Mesenteric fat pad (tissue), 1 donor: ENCODE measurements at places on chromosomes 1 and 21. TPM values are rescaled to one million over a fixed set of nuclear protein-coding genes. Genes with fewer than 3 reads are reported as not detected.

GRCh38 chr1:41101950-41102607 is 80.6 kb upstream of the SLFNL1 start:
- DNase-seq, result no peak

DNA sequence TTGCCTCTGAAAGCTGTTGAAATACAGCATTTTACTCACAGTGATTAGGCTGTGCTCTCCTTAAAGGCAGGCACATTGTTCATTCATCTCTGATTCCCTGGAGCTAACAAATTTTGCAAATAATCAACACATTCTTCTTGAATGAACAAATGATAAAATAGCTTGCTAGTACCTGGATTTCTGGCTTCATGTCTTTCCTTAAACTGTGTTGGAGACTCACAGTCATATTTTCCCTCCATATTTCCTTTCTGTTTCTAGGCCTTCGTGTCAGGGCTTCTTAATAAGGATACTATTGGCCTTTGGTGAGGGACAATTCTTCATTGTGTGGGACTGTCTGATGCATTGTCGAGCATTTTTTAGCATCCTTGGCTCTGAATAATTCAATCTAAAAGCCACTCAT is 9.7 kb downstream of the HSD11B1 start:
- DNase-seq, result no peak

DNA sequence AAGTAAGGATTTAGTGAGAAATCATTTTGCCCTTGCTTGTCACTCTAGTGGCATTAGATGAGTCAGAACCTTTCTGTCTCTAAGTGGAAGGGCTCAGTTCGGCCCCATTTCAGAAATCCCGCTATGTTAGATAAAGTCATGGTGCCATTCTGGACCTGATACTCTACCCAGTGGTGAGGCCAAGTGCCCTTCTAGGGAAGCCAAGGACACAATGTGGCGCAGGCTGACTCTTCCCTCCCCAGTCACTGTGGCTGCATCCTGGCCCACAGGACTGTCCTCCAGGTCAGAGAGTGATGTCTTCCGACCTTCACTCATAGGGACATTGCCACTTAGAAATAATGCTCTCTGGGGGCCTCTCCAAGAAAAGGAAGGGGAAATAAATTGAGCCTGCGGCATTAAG is 48.3 kb upstream of the MTR start:
- no peak for DNase-seq

DNA sequence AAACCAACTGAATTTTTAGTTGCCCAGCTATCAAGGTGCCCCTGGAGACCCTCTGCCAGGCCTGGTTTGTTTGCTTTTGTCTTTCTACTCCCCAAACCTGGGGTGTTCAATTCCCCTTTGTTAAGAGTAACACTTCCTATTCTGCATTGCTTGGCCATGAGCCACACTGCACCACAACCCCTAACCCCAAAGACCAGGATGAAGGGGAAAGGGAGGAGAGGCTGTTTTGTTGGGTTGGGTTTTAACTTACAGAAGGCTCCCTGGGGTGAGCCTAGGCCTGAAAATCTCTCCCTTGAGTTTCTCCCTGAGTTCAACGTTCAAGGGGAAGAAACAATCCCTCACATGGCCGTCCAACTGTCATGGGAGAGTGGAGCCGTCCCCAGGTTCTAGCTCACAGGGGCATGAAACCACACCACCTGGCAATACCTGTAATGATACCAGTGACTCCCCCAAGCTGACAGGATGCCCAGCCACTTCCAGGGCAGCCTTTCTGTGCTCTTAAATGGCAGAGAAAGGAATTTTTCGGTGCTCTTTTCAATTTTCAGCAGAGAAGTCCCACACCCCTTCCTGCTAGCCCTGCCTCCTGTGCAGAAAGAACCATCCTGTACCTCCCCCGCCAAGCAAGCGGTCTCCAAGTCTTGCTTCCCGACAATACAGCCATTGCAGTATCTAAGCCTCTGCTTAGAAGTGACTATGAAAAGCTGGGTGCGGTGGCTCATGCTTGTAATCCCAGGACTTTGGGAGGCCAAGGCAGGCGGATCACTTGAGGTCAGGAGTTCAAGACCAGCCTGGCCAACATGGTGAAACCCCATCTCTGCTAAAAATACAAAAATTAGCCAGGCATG is 14.9 kb downstream of the SLC45A3 start:
- DNase-seq, result no peak

DNA sequence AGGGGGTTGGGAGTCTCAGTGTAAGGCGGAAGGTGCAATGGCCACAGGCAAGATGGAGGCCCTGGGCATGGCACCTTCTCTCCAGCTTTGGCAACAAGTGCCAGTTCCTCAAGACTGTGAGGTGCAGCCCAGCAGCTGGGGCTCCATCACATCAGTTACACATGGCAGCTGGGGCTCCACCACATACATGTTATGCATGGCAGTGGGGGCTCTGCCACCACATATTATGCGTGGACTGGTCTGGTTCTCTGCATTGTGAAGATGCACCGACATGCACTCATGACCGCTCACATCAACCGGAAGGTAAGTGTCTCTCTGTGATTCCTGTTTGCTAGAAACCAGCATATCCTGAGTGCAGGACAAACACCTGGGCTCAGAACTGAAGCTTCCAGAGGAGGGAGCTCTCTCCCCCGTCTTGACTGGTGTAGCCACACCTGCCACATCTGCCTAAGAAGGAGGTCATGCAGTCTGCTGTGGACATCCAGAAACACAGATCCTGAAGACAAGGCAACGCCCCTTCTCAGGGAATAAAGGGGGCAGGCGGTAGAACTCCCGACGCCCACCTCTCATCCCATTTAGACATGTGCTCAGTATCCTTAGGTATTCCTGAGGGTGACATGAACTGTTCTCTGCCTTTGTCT is 104.1 kb upstream of the TMPRSS2 start:
- DNase-seq, result no peak

- no peak for DNase-seq
Observed at GRCh38 chr1:179187735-179188471, 41.6 kb downstream of the ABL2 start.

- DNase-seq, result no peak
Observed at GRCh38 chr1:16998589-16998988, 13.1 kb downstream of the ATP13A2 start.

DNA sequence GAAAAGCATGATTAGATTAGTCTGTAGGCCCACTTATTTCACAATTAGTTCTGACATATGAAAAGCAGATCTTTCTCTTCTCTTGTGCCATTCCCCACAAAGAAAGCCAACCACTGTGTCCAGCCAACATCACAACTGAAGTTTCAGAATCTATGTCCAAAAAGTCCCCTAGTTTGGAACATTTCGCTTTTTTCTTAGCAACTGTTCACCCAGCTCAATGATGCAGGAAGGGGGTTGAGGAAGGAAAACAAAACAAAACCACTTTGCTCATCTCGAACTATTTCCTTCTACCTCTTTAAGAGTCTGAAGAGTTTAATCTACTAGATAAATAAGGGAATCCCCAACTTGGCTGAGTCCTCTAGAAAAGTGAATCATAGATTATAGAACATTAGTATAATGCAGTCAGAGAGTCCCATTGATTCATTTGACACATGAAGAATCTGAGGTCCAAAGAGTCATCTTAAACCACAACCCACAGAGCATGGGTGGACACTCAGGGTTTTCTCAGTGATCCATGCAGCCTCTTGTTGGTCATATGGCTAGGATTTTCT is 159.3 kb upstream of the SGIP1 start:
- no peak for DNase-seq

DNA sequence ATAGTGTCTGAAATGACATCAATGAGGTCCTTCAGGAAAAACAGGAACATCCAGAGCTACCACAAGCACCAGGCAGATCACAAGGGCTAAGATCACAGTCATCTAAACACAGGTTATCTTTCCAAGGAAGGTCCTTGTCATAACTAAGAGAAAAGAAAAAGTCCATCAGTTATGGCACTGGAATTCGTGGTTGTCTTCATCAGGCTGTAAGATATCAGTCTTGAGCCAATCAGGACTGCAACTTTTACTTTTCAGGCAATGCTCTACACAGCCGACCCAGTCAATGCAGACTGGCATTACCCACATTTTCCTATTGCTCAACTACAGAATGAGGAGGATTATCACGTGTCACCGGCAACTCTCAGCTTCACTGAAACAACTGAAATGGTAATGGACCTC is 26.4 kb downstream of the SORT1 start:
- no peak for DNase-seq

DNA sequence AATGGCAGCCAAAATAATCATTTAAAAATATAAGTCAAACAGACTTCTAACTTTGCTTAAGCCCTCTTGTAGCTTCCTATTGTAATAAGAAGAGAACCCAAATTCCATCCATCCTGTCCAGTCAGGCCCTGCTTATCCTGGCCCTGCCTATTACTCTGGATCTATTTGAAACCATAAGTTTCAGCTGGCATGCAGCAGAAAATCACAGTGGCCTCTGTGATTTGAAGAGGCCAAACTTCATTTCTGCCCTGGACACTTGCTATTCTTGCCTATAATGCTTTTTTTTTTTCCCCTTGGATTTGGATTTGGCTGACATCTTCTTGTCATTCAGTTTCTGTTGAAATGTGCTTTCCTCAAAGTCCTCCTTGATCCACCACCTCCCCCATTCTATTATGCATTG is 642.8 kb downstream of the USP25 start:
- DNase-seq, result no peak

DNA sequence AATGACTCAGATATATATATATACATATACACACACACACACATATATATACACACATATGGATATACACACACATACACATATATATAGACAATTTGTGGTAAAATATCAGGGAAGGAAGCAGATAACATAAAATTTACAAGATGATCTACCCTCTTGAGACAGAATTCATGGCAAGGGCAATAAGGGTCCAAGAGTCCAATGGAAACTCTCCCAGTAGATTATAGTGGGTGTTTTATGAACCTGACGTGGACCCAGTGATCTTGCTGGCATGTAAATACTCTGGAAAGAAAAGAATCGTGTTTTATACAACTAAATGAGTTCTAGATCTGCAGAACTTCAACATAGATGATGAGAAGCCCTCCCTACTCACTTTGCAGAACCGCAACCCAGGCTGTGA is 49.3 kb downstream of the DENND1B start:
- DNase-seq, result no peak

DNA sequence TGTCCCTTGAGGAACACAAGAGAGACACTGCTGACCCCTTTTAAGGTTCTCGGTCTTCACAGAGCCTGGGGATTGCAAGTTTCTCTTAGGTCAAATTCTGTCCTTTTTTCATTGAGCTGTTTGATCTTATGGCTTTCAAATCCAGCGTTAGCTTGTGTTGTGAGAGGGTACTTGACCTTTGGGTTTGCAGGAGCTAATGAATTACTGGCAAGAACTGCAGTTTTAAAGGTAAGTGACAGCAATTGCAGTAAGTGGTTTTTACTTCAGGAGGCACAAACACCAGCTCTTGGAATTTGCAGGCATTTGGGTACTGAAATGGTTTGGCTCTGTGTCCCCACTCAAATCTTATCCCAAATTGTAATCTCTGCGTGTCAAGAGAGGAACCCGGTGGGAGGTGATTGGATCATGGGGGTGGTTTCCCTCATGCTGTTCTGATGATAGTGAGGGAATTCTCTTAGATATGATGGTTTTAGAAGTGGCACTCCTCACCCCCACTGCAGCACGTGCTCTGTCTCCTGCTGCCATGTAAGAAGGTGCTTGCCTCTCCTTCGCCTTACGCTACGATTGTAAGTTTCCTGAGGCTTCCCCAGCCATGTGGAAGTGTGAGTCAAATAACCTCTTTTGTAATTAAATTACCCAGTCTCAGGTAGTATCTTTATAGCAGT is 134.5 kb upstream of the LYPLAL1 start:
- no peak for DNase-seq

DNA sequence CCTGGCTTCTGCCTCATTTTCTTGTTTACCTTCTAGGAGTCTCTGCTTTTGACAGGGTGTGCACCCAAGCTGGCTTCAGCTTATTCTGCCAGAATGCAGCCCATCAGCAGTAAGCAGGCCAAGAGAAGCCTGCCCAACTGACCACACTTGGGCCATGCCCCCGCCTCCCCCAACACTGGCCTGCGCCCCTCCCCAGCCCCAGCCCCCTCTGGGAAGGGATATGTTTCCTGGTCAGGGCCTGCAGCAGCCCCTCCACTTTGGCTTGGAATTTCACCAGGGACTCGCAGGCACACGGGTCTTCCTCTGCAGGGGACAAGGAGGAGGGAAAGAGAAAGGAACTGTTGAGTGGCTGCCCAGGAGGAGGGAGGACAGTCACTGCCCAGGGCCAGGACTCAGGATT is 9.4 kb downstream of the MATN1 start:
- no peak for DNase-seq

GRCh38 chr1:200895801-200896530 is 1.3 kb downstream of the INAVA start:
- no peak for DNase-seq

GRCh38 chr1:2644591-2645101 is 11.8 kb upstream of the MMEL1 start:
- DNase-seq, result no peak

LAX1 gene
- 1.3 TPM for total RNA-seq

DNA sequence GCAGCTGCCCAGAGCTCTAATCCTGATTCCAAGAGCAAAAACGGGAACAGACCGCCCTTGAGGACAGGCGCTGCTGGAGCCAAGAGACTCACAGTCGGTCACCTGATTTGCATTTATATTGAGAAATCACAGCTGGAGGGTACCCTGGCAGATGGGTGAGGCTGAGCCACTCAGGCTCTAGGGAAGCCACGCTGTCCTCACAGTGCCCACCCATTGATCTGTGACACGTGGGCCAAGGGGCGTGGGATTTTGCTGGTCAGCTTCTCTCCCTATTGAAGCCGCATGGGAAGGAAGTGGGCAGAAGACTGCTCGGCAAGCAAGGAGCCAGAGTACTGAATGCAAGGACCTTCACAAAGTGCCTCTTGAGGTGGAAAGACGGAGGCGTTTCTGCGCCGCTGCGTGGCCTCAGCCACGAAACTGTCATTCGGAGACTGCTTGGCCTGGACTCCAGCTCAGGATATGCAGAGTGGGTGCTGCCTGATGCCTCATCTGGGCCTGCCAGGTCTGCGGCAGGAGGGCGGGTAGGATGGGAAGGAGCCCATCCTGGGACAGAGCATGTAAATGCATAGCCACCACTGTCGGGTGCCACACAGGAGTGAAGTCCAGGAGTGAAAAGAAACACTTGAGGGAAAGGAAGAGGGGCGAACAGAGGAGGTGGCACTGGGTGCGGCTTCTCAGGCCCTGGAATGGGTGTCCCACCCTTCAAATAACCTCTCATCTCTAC is 139.8 kb downstream of the PGBD5 start:
- DNase-seq, result no peak

DNA sequence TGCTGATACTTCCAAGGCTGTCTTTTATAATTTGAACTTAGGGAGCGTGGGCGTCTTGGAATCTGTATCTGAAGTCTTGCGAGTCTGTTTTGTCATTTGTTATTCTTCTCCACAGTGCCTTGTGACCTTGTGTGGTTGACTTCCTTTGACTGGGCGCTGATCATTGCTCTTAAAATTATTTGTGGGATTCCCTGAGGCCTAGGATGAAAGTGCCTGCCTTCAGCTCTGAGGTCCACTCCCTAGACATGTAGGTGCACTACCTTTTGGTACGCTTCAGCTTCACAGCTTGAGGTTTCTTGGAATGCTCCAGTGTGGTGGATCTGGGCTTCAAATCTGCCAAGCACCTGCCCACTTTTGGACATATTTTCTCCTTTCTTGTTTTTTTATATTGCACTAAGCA is 50.2 kb upstream of the IGSF5 start:
- no peak for DNase-seq

GRCh38 chr1:55224729-55225128 is 9.6 kb upstream of the USP24 start:
- DNase-seq, result no peak

GRCh38 chr1:64318428-64318827 is 115.0 kb downstream of the UBE2U start:
- DNase-seq, result no peak
